Motor neuron (in vitro differentiated cells): ENCODE measurements at places on chromosomes 1 and 21.

DNA sequence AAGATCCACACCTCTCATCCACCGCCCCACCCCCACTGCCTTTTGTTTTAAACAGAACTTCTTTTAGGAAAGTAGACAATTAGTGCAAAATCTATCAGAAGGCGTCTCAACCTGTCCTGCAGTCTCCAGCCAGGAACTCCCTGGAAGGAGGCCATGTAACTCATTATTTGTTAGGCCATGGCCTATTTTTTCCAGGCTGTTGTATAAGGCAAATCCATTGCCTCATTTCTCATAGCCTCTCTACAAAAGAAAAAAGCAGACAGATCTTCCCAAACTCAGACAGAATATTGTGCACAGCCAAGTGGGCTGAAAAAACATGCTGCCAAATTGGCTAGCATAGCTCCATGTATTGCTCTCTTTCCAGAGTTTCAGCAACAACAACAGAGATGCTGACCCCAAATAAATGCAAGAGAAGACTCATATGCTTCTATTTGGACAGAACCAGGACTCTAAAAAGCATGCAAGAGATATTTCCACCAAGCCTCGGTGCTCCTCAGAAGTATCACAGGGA, 770.7 kb upstream of the CXADR start:
- ATAC-seq, result no peak

DNA sequence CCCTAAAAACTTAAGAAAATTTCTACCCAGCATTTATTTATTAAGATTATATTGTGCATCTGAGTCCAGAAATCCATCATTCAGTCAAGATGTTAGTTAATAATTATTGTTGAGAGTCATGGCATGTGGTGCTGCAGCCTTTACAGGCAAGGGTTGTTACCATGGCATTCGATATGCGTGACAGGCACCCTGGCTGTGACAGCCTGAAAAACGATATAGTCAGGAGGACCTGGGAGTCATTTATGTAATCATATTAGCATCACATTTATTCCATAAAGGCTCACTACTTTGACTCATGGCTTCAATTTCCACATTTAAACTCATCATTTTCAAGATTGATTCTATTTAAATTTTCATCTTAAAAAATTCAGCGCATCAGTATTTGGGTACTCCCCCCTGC, 68.0 kb downstream of the CACHD1 start:
- ATAC-seq, result peak; percentile 72

DNA sequence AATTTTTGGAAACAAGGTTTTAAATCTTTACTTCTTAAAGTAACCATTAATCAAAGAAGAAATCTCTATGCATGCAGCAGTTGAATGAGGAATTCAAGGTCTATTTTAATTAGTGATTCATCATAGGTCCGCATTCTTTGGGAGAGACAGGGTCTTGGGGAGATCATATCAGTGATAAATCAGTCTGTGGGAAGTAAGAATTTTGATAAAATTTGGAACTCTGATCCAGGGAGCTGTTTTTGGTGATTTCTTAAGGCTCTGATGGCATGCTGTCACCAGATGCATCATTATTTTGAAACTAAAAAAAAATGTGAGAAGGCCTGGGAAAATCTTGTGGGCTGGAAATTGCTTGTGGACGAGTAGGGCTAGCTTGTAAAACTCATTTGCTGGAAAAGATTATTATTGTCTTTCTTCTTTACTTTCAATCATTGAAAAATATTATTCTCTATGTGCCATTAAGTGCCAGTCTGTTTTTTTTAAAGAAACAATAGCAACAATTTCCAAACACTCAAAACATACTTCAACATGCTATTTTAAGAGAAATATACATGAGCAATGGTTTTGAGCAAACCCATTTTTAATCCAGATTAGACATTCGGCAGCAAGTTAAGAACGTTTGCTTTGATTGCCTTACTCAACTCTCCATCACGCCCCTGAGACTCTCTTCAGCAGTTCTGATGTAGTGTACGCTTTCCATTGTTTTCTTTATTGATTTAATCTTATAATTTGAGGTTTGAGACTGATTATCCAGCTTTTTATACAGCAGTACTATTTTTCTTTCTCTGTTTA, 62.6 kb downstream of the ZBTB18 start:
- no peak for ATAC-seq

- no peak for ATAC-seq
Observed at GRCh38 chr1:176609556-176610408, 146.8 kb downstream of the PAPPA2 start.

DNA sequence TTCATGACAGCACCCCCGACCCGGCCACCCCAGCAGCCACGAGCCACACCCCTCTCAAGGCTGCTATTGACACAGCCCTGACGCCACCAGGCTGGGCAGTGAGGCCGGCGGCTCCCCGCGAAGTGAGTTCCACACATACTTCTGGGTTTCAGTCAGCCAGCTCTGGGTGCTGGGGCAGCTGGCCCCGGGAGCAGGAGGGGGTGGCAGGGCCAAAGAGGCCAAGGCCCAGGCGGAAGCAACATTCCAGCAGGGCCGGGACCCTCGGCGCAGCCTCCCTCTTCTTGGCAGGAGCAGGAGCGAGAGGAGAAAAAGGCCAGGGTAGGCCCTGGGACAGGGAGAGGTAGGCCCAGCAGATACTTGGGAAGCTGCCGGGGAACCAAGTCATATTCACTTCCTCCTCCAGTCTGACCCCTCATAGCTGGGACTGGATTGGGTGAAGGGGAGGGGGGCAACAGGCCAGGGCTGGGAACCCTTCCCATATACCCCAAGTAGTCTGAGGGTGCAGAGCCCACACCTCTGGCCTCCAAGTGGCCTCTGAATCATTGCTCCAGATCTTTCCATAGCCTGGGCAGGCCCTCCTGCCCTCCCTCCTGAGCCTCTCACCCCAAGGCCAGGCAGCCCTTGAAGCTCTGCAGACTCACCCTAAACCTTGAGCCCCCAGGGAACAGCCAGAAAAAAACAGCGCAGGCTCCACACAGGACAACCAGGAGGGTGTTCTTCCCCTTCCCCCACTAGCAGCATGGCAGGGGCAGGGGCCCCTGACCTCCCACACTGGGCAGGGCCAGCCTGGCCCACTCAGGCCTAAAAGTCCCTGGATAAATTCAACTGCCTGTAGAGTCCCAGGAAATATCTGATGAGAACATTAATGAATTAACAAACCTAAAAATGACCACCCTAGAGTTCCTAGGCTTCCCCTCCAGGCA, 5.7 kb downstream of the HSPG2 start:
- ATAC-seq, result peak; percentile 46
